ENCODE measurements at places on chromosomes 5 and 9. TPM values are rescaled to one million over a fixed set of nuclear protein-coding genes. Genes with fewer than 3 reads are reported as not detected.

PFDN1 gene
- total RNA-seq = 149 TPM

GRCh38 chr5:78377718-78378105, 17.3 kb downstream of the SCAMP1 start:
- no peak for DNase-seq

DNA sequence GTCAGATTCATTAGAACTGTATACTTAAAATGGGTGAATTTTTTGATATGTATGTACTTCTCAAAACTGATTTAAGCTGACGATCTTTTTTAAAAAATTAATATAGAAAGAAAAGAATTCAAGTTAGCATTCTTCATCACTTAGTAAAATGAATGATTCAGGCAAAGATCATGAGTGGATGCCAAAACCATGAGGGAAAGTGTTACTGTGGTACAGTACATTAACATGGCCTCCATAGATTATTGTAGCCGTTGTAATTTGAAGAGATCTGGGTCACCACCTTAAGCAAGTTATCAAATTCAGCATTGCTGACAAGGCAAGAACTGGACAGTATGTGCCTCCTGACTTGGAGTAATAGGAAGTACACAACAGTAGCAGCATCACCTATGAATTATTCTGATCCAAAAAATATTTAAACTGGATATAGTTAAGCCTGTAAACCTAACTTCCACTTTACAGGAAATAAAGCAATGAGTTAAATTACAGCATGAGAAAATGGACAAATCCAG, 29.7 kb downstream of the C9orf85 start:
- no peak for DNase-seq

- DNase-seq = no peak
Observed at GRCh38 chr9:27627188-27627564, 53.9 kb upstream of the C9orf72 start.

DNA sequence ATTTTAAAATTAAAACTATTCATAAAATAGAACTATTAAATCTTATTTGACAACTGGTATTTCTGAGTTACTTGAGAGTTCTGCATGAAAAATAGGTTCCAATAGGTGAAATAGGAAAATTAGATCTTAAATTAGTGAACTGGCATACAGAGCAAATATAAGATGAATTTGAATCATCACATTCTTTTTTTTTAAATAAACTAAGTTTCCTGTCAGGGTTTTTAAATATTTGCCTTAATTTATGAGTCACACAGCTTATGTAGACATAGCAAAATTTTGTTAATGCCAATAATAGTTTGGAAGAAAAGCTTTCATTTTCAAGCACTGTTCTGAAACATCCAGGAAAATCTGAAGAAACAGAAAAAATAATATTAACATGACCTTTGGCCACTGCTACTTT, 311.7 kb upstream of the HAPLN1 start:
- no peak for DNase-seq

FOXD4L5 gene
- not detected for total RNA-seq

- no peak for DNase-seq
Observed at GRCh38 chr9:13023498-13023897, 248.7 kb downstream of the LURAP1L start.

DNA sequence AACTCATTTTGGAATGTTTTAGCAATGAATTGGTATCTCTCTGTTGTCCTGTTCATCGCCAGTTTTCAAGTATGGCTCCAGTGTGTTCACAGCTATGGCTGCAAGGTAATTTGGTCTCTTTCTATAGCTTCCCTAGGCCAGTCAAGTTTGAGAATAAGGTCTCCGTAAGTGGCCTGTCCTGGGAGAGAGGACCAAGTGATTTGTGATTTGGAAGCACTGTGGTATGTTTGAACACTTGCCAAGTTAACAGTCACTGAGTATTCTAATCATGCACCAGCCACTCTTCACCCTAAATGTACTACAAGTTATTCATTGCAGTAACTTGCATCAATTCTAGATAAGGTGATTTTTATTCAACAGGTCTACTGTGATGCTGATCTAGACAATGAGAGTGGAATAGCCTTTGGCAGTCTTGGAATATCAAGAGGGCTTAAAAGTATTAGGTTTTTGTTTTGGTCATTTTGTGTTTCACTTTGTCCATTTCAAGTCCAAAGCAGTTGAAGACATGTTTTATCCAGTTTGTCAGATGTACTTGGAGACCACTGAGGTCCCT, 41.1 kb downstream of the G3BP1 start:
- DNase-seq = no peak

- peak; percentile 26 for DNase-seq
Observed at GRCh38 chr5:143576711-143577484, 173.4 kb upstream of the NR3C1 start.

- DNase-seq = no peak
Observed at GRCh38 chr5:80193401-80193800, 62.4 kb downstream of the SERINC5 start.

DNA sequence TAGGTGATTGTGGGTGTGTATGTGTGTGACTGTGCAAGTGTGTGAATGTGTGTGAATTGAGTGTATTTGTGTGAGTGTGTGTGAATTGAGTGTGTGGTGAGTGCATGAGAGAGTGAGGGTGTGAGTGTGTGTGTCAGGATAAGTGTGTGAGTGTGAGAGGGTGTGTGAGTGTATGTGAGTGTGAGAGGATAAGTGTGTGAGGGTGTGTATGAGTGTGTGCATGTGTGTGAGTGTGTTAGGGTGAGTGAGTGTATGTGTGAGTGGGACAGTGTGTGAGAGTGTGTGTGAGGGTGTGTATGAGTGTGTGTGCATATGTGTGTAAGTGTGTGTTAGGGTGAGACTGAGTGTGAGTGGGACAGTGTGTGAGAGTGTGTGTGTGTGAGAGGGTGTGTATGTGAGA, 21.7 kb downstream of the GPRIN1 start:
- DNase-seq = no peak

DNA sequence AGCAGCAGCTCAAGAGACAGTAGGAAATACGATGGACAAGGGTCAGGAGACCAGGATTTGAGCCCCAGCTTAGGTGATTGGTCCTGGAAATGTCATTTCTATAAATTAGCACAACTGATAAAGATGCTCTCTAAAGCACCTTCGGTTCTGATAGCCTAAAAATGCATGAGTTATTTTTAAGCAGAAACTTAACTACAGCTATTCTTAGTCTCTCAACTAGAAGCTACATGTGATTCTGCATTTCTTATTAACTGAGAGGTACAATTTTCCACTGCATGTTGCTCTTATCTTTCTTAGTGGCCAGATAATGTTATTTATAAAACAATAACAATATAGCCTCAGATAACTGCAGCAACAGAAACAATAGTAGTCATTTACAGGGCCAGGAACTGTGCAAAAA, 136.4 kb downstream of the GRIA1 start:
- DNase-seq = no peak

TXNDC8 gene
- total RNA-seq = not detected

GRCh38 chr5:110735556-110735955, 3.3 kb upstream of the SLC25A46 start:
- DNase-seq = no peak

All from Caki2 (cell line).